ENCODE measurements at places on chromosomes 3 and 15.

GRCh38 chr15:98649472-98650416, 1.4 kb downstream of the IGF1R start:
- no peak for DNase-seq

DNA sequence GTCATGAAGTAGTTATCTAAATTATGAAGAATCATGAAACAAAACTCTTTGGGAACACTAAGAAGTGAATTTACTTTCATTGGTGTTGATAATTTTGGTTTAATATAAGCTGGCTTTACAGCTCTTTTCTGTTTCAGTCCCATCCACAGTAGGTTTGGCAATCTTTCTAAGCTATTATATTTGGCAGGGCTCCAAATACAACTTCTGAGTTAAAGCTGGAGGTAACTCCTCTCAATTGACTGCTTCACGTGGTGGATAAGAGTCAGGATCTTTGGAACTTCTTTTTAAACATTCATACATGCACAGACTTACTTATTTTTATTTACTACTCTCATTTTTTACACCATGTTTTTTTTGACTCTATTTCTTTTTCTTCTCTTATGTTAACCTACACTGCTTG, 106.5 kb upstream of the EPHA3 start:
- DNase-seq = no peak

GRCh38 chr3:127674790-127675189, 2.0 kb downstream of the ABTB1 start:
- no peak for DNase-seq

DNA sequence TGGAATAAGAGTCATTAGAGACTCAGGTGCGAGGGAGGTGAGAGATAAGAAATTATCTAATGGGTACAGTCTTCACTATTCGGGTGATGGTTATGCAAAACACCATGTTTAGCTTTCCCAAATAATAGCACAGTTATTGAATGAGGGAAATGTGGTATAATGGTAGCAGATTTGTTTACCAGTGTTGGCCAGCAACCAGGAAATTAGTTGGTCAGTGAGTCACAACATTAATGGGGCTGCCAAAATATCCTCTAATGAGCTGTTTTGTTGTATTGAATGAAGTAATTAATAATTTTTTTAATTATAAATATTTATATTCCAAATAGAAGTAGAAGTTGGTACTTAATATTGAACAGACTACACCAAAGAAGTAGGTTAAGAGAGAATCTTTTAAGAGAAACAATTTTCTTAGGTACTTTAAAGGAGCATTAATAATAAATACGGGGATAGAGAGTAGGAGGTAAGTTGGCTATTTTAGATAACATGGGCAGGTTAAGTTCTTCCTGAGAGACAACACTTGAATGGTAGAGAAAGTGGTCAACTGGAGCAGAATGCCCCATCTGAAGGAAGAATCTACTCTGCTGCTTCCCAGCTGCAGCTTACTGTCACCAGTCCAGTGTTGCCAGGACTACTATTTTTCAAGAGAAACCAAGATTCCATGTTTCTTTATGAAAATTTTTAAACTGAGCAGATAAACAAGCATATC, 218.8 kb downstream of the UBE2E2 start:
- DNase-seq = no peak

DNA sequence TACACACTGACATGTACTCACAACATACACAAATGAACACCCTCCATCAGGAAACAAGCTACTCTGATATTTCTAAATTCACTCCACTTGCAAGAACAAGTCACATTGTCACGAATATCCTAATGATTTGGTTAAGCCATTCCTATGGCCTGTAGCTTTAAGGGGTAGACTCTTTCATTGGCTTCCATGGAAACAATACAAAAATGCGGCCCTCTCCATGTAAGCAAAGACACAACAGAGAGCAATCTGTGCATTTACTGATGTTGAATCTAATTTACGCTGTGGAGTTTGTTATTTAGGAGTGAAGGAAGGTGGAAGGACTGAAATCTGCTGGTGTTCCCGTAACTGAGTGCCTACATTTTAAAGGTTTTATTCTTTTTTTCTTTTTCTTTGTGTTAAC, 114.5 kb downstream of the FMN1 start:
- no peak for DNase-seq
